NCI-H2171 (cell line): ENCODE measurements at places on chromosomes 5 and 9.
A peak's percentile ranks its signal among the peaks of the same experiment; 100 is the strongest.

GRCh38 chr5:16178745-16179372 lies 732 bp downstream of the MARCHF11 start:
- DNase-seq, result peak; percentile 9

GRCh38 chr5:176825234-176825633 lies 14.9 kb downstream of the UNC5A start:
- DNase-seq, result no peak

DNA sequence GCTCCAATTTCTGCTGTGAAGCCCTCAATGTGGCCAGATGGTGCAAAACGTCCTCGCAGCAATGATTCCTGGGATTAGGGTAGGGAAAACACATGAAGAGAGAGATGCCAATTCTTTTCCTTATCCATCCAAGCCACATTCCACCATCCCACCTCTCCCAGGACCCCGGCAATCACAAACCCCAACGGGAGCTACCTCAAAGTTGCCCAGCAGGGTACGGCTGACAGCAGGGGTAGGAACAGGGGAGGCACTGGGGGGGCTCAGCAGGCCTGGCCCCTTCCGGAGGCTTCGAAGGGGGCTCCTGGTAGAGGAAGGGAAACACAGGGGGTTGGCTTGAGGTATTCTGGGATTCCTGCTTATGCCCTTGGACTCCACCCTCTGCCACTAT lies 3.4 kb upstream of the STOML2 start:
- DNase-seq, result no peak

DNA sequence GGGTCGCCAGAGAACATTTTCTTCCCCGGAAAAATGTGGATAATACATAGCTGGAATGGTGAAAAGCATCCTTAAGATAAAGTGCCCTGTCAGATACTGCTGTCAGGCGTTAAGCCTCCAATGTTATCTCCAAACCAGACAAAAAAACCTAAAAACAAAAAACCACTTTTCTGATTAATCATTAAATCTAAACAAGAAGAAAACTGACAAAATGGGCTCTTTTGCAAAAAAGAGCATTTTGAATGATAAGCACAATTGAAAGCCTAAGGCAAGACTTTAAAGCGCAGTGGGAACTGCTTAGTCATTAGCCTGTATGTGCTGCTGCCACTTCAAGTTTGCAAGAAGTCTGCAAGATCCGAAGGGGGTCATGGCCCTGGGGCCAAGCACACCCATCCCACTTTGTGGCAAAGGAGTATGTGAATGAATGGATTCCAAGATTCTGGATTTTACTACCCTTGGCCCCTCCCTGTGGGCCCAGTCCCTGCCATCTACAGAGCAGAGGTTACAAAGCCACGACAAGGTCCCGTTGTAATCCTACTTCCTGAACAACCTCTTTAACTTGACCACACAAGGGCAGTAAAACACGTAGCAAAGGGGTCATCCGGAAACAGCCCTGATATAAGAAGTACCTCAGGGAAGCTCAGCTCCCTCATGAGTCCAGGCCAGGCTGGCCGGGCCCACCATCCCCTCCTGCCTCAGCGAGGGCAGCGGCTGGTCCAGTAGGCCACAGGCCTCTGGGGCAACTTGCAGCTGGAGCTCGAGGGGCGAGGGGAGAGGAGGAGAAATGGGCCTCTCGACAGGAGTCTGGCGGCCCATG lies 29.7 kb downstream of the SHB start:
- DNase-seq, result no peak

- DNase-seq, result no peak
These were observed 423.6 kb downstream of the CDK5RAP2 start for GRCh38 chr9:120156376-120156775.

- no peak for DNase-seq
These were observed 141.2 kb upstream of the DAB2 start for GRCh38 chr5:39566029-39566428.

DNA sequence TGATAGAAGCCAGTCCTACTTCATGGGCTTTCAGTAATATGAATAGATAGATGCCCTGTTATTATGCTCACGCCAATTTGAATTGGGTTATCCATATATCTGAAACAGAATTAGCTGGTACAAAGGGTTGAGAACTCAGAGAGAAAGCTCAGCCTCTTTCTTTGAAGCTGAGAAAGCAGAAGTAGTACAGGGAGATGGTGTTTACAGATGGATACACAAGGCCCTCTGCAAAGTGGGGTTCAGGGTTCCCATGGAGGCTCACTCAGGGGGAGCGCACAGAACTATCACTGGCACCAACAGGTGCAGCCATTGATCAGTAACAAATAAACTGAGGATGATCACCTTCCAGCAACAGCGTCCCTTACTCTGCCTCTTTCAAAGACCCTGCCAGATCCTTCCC lies 349.7 kb downstream of the ICE1 start:
- no peak for DNase-seq

GRCh38 chr9:23586906-23587305 lies 239.1 kb downstream of the ELAVL2 start:
- DNase-seq, result no peak

DNA sequence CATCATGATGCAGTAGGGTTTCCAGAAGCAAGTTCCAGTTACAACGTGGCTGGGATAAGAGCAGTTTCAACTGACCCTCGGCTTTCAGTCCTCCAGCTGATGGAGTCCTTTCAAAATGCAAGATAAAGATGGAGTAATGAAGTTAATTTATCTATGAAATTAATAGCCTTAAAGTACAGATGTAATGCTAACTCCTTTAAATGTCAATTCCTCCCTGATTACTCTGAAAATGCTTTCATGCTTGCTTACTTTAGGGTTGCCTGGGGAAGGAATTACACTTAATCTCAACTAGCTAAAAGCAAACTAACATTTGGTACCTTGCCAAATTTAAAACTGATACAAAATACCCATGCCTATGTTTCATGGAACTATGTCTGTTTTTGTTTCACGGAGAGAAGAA lies 178.4 kb downstream of the KIAA0825 start:
- DNase-seq, result no peak

DNA sequence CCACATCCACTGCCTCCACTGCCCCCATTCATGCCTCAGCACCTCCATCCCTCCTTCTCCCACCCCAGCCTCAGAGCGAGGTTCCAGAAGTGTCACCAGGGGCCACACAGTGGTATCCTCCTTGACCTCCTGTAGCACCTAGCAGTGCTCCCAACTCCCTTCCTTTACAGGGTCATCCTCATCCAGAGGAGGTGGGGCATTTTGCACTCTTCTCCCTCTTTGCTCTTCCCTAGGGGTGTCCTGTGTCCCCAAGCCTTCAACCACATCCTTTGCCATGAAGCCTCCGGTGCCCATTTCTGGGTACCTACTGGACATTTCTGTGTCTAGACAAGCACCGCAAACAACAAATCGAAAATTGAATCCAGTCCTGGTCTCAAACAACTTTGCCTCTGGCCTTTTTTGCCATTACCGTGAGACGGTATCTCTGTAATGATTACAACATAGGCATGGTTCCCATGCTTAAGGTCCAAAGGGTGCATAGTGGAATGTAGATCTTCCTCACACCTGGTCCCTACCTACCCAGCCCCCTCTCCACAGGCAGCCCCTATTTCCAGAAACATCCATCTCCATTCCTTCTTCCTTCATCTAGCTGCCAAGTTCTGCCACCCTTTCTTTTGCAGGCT lies 17.6 kb downstream of the WWC1 start:
- DNase-seq, result no peak

- no peak for DNase-seq
These were observed 29.9 kb downstream of the RFX3 start for GRCh38 chr9:3495855-3496254.

DNA sequence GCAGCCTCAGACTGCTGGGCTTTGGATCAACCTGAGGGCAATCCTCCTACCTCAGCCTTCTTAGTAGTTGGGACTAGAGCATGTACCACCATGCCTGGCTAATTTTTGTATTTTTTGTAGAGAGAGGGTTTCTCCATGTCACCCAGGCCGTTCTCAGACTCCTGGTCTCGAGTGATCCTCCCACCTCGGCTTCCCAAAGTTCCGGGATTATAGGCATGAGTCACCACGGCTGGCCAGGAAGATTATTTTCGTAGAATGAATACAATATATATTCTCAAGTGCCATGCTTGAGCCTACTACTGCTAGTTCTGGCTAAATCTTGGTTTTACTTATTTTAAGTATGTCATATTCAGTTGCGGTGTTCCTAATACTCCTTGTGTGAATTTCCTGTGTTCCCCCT lies 88.2 kb upstream of the CLINT1 start:
- DNase-seq, result no peak

- DNase-seq, result no peak
These were observed 19.6 kb downstream of the ADAMTSL2 start for GRCh38 chr9:133553973-133554713.

DNA sequence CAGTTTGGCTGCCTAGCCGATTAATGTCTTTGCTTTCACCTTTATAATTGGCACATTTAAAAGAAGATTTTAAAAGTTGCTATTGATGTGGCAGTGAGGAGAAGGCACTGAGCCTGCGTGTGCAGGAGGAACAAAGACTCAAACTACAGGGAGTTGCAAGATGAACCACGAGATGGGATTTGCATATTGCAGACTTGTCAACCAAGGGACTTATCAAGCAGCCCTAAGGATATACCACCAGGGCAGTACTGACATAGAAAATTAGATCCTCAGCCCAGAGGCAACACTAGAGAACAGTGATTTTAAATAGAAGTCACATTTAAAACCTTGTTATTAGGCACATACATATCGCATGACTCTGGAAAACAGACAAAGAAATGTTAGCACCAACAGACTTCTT lies 342.6 kb downstream of the GLIS3 start:
- no peak for DNase-seq

DNA sequence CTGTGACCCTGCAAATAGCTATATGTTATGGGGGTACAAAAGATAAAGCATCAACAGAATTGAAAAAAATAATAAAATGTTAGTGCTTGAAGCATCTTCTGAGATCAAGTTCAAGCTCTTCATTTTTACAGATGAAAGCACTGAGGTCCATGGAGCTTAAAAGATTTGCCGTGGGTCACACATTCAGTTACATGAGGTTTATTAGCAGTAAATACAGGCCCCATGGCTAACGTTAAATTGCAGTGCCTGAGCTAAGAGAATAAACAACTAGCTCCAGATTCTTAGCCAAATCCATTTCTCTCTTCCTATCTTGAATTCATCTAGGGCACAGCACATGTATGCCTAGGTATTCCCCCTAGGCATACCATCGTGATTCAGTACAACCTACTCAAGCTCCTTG lies 2052.7 kb upstream of the C9orf72 start:
- no peak for DNase-seq

- no peak for DNase-seq
These were observed 288.3 kb downstream of the SLF1 start for GRCh38 chr5:94906750-94907149.

DNA sequence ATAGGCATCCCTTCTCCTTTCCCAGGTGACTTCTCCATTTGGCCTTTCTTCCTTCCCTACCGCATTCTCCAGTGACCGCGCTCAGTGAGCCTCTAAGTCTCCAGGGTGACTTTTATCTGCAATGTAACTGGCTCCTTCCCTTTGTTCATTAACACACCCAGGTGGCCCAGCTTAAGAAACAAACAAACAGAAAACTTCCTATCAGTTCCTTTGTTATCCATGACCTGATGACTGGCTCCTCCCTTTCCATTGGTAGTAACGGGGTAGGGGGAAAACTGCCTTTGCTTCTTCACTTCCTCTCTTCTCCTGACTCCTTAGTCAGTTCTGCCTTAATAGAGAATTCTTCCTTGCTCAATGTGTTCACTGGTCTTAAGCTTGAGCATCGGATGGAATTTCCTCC lies 7.0 kb upstream of the SH3GL2 start:
- DNase-seq, result no peak

GRCh38 chr5:109347252-109347888 lies 62.4 kb downstream of the PJA2 start:
- DNase-seq, result peak; percentile 24

DNA sequence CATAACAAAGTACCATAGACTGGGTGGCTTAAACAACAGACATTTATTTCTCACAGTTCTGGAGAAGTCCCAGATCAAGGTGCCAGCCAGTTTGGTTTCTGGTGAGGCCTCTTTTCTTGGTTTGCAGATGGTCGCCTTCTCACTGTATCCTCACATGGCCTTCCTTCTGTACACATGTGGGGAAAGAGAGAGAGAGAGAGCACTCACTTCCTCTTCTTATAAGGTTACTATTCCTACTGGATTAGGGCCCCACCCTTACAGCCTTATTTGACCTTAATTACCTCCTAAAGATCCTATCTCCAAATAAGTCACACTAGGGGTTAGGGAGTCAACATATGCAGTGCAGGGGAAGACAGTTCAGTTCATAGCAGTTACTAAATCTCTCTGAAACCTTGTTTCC lies 205.6 kb upstream of the GDNF start:
- no peak for DNase-seq

DNA sequence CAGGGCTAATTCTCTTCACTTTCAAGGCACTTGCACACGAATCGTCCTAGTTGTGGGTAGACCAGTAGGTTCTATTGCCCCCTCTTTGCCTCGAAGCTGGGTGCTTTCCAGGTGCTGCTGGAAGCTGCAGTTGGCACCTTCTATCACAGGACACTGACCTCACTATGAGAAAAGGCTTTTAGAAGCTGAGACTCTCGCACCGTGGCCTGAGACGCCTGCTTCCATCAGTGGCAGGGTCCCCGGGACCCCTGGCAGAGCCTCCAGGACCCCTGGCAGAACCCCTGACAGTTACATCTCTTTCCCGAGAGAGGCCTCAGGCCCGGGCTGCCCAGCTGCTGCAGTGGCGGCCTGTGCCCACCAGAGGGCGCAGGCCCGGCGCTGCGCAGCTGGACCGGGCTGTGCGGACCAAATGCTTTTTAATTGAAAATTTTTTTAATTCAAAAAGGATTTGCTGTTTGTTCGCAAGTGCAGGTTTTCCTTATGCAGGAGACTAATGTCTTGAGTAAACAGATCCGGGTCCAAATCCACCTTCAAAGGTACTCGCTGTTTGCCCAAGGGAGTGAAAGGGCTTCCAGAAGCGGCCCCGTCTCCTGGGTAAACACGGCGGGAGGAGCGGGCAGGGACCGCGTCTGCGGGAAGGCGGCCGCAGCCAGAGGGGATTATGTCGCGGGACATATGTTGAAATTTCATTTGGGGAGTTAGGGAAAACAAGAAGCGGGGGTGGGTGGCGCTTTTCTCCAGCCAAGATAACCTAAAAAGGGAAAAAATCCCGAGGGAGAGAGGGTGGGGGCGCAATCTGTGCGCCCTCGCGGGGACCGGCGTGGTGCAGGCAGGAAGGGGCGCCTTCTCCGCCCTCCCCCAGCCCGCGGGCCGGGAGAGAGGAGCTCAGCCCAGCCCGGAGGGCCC lies 114.5 kb upstream of the LMX1B start:
- DNase-seq, result peak; percentile 73

GRCh38 chr5:166834246-166834645 lies 1457.2 kb upstream of the WWC1 start:
- no peak for DNase-seq

GRCh38 chr9:134679616-134680392 lies 38.2 kb downstream of the COL5A1 start:
- DNase-seq, result no peak

DNA sequence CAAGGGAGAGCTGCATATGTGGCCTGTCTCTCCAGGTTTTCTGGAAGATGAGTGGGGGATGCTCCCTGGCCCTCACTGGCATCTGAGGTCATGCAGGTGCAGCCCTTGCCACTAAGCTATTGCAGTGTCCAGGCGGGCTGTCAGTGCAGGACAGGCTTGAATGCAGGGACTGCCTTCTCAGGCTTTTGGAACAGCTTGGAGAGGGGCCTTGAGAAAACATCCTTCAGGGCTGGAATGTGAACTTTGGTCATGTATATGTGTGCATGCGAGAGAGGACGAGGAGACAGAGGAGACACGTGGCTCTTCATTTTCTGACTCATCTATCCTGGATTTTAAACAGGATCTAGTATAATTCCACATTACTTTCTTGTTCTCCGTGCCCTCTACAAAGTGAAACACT lies 90.3 kb downstream of the MACROH2A1 start:
- DNase-seq, result no peak

- no peak for DNase-seq
These were observed 135.3 kb upstream of the RPS23 start for GRCh38 chr5:82413302-82414040.

GRCh38 chr9:30507166-30507565 lies 1877.3 kb upstream of the ACO1 start:
- DNase-seq, result no peak
